ENCODE measurements at places on chromosomes 3 and 15.

GRCh38 chr3:71132995-71133730, 450.4 kb downstream of the FOXP1 start:
- no peak for DNase-seq

GRCh38 chr3:61912158-61912557, 350.8 kb downstream of the PTPRG start:
- DNase-seq, result no peak

DNA sequence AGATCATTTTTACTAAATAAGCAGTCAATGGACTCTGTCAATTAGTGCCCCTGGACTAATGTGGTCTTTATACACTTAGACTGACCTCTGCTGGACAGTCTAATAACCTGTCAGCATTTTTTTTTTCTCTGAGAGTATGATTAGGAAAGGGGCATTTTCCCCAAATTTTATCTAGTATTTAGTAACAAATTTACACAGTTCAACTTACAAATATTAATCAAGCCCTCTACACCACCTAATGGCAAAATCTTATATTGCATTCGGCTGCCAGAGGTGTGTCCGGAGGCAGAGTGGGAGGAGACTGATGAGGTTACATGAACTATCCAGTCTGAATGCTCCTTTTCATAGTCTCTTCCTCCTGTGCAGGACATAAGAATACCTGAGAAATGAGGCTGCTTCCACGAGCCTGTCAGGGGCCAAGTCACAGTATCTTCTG, 36.0 kb upstream of the COLQ start:
- peak; percentile 41 for DNase-seq

DNA sequence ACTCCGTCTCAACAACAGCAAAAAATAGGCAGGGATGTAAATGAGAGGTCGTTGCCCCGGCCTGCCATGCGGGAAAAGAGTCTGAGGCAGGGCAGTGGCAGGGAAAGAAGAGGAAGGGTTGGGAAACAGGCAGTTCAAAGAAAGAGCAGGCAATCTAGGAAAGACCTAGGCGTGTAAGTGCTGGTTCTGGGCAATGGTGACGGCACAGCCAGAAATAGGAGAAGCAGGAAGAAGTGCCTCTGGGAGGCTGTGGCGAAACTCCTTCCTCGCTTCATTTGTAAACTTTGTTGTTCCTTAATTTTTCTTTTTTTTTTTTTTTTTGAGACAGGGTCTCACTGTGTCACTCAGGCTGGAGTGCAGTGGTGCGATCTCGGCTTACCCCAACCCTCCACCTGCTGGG, 4.3 kb downstream of the SLC51A start:
- no peak for DNase-seq

GRCh38 chr3:172581757-172582166, 58.5 kb upstream of the TNFSF10 start:
- no peak for DNase-seq

DNA sequence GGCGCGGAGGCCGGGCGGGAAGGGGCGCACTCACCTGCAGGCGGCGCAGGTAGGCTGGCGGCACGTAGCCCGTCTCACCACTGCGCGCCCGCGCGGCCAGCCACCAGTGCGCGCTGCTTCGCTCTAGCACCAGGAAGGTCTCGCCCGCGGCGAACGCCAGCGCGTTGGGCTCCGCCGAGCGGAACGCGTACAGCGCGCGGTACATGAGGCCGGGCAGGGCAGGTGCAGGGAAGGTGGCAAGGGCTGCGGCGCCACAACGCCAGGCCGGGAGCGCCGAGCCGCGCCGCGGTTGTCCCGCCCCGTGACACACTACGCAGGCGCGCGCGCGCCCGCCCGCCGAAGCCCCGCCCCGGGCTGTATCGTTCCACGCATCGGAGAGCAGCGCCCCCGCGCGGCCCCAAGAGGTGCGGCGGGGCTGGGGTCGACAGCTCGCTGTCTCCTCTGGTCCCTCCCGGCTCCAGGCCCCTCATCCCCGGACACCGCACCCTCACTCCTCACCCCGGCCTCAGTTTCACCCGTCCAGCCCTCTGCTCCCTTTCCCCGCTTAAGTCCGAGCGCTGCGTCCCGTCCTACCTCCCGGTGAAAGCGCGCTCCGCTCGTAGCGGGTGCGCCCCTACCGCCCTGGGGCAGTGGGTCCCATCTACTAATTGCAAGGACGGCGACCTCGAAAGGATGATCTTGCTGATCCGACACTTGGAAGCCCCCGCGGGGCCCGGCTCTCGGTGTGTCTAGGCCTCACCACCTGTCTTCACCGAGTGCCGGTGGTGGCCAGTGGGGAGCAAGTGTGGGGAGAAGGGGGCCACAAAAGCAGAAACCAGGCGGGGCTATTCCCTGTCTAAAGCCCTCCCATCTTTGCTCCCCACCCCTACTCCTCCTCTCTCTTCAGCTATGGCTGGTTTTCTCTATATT, at the start of gene NCKIPSD:
Gene NCKIPSD (minus strand): TSS at position 313 of the 909 bp plus-strand sequence. CDS start 108 bp downstream, at position 205.
- no peak for DNase-seq

GRCh38 chr3:141629976-141630375, 108.1 kb upstream of the RNF7 start:
- no peak for DNase-seq

DNA sequence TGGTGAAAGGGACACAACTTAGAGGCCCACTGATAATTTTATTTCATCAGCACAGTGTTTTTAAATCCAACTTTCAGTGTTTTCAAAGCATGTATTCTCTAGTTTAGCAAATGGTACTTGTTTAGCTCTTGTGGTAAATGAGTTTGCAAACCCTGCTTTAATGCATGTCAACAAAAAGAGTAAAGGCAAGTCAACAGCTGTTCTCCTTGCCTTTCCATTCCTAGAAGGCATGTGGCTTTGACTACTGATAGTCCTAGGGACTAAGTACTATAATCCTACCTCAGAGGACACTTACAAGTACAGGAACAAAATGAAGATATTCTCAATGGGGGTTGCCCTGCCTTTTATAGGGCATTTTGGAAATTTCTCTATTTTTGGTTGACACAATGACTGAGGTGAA, 13.1 kb downstream of the NPTN start:
- no peak for DNase-seq

- DNase-seq, result no peak
These were observed 170.5 kb upstream of the UBE3A start for GRCh38 chr15:25609371-25609770.

DNA sequence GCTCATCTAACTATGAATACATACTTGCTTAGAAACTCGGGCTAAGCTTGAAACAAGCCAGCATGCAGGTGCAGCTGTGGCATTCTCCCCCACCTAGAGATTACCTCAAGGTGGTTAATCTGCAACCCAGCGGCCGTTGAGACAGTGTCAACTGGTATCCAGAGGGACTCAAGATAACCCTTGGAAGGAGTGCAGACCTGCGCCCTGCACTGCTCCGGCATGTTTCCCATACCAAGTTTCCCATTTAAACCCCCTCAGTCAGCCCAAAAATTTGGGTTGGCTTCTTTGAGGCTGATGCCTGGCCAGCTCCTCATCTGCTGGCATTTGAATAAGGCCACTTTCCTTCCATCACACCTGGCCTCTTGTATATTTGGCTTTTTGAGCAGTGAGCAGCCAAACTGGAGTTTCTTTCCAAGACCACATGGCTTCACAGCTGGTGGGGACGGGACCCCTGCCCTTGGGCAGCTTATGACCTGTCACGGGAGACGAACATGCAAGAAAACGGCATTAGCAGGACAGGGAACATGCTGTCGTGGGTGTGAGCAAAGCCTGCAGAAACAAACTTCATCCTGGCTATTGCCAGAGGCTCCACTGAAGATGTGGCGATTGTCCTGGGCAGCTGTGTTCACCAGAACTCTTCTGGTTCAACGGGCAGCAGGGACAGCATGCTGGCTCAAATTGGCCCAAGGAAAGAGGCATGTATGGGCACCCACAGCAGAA, 98.2 kb downstream of the PLXNA1 start:
- DNase-seq, result no peak
